ENCODE measurements at places on chromosomes 16 and 17. TPM values are rescaled to one million over a fixed set of nuclear protein-coding genes. Genes with fewer than 3 reads are reported as not detected.

Gene CDIPT
- total RNA-seq = 71.2 TPM

Gene PPY
- not detected for total RNA-seq

Gene SLC16A11
- total RNA-seq = 0.40 TPM

Gene CDH13
- not detected for total RNA-seq

Gene CDRT4
- total RNA-seq = 0.79 TPM

Gene BRICD5
- 22.2 TPM for total RNA-seq

Gene CCDC40
- total RNA-seq = 0.37 TPM

Gene SLC9A5
- total RNA-seq = 5.3 TPM

Gene CES5A
- not detected for total RNA-seq

Gene ZBTB4
- total RNA-seq = 16.0 TPM

Gene NACA2
- total RNA-seq = not detected

Gene TBC1D28
- total RNA-seq = not detected
